ENCODE measurements at places on chromosomes 4 and X.

DNA sequence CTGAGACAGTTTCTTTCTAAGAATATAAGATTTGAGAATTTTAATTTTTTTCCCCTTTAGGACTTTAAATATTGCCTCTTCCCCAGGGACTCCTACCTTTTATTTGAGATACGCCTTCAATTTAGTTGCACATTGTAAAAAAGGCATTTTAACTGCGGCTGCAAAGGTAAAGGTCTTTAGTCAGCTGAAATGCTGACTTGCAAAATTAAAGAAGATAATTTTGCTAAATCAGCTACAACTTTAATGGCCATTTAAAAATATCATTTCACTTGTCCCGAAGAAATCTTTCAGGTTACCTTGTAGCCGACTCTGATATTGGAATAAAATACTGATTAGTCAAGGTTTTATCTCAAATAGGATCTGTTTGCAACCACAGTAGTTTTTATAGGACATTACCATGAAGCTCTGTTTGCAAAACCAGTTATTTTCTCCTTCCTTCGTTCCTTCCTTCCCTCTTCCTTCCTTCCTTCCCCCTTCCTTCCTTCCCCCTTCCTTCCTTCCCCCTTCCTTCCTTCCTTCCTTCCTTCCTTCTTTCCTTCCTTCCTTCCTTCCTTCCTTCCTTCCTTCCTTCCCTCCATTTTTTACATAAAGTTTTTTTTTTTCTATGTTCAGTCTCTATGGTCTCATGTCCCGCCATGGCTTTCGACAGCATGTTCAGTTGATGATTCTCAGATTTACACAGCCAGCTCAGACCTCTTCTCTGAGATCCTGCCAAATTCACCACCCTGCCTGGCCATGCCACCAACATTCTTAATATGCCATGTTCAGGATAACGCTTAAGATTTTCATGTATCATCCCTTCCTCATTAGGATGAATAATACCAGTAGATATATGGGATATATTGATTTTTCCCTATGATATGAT lies 405.4 kb upstream of the PRKX start:
- DNase-seq = no peak

- no peak for DNase-seq
Measured at GRCh38 chrX:102765217-102765616, 44.7 kb downstream of the GPRASP3 start.

DNA sequence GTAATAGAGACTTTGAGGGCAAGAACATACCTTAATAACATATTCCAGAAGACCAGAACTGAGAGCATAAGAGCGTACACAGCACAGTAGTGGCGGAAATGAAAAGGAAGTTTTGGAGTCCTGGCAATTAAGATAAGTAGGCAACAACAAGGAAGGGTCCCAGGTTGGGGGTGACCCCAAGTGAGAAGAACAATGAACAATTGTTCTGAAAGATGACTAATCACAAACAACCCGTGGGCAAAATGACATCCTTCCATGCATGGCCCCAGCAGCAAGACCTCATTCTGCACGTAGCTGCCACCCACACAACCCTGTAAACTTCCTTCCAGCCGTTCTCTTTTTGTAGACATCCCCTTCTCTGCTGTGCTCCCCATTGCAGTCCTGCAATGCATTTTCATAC lies 384.4 kb upstream of the PABPC4L start:
- no peak for DNase-seq

DNA sequence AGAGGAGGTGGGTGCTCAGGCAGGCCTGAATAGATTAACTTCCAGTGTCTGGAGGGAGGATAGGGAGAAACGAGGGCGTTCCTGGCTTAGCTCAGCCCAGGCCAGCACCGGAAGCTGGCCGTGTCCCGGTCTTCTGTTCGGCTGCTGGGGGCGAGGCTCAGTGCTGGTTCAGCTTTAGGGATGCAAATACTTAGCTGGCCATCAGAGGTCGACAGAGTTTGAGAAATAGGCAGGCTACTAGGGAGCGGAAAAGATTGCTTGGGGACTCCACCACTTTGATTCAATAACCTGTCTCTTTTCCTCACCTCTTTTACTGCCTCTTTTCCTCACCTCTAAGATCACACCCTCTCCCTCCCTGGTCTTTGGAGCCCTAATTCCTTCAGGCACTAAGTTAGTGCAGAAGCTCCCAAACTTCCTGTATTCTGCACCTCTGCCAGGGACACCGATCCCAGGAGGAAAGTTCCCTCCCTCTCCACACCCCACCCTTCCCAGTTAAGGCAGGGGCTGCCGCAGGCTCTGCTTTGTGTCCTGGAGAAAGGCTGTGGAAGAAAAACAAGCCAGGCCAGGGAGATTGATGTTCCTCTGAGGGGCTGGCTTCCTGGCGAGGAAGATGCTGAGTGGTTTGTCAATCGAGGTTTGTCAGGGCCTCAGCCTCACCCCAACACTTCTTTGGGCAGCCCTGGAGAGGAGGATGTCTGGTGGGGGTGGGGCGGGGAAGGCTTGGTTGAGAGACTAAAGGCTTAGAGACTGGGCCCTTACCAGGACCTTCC lies 6.0 kb upstream of the EFNB1 start:
- DNase-seq = no peak

GRCh38 chrX:153819384-153820040 lies 10.8 kb downstream of the PDZD4 start:
- no peak for DNase-seq

- DNase-seq = no peak
Measured at GRCh38 chr4:3745886-3746656, 20.1 kb upstream of the ADRA2C start.

GRCh38 chrX:21645886-21646285 lies 12.2 kb downstream of the KLHL34 start:
- DNase-seq = no peak

DNA sequence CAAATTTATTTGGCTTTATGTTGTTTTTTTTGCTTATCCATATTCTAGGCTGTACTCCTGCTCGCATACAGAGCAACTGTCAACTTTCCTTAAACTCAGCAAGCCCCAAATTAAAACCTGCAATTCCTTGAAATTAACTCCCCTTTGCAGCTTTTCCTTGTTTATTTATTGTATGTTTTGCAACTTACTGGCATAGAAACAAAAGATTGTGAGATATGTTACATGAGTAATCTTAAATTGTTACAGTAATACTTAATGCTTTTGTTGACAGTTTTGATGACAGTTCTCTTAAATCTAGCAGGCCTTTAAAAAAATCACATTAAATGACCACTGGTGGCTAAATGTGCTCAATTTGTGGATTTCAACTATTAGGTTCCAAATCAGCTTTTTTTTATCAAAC lies 4.5 kb downstream of the DDX3X start:
- no peak for DNase-seq

DNA sequence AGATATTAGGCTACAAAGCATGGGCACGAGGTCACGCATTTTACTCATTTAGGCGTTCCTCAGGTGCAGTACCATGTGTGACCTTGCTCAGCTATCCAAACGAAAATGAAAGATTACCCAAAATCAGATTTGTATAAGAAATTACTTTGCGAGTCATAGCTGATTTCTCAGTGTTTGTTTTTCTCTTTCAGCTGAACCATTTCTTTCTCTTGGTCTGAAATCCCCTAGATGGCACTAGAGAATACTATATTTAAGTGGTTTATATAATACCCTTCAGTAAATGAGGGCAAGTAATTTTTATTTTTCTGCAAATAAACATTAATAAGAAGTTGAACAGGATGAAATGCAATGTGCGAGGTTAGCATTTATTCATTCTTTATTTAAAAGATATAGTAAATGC lies 496.6 kb downstream of the STIM2 start:
- DNase-seq = no peak

DNA sequence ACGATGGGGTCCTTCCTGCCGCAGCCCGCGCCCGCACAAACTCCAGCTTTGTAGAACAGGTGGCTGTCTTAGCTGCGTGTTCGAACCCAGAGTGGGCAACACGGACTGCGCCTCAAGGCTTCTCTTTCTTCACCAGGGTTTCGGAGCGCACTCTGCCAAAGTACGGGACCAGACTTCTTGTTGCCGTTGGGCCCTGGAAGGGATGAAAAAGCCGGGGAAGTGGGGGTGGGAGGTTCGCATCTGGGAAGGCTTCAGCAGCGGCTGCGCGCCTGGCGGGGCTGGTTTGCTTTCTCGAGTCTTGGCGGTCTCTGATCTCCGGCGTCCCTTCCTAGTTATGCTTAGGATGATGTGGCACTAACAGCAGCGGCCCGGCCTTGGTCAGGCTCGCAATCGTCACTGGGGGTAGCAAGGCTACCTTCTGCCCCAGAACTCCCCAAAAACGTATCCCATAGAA lies 673 bp downstream of the PARM1 start:
- no peak for DNase-seq

GRCh38 chr4:40099010-40099409 lies 42.4 kb downstream of the N4BP2 start:
- no peak for DNase-seq

DNA sequence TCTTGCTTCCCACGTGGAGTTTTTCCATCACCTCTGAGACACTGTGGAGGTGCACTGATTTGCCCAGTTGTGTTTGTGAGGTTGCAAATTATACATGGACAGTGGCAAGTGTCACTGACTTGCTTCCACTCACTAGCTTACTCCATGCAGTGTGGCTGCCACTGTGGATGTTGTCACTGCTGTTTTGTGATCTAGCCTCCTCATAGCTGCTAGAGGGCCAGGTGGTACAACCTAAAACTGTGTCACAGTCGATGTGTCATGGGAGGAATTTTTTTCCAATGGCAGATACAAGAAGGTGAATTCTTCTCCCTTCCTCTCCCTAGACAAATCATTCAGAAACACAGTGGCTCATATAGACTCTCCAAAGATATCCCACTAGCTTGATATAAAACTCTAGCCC lies 37.5 kb upstream of the TMPRSS11F start:
- no peak for DNase-seq

- DNase-seq = no peak
Measured at GRCh38 chrX:129522184-129523078, 859 bp downstream of the SMARCA1 start.

DNA sequence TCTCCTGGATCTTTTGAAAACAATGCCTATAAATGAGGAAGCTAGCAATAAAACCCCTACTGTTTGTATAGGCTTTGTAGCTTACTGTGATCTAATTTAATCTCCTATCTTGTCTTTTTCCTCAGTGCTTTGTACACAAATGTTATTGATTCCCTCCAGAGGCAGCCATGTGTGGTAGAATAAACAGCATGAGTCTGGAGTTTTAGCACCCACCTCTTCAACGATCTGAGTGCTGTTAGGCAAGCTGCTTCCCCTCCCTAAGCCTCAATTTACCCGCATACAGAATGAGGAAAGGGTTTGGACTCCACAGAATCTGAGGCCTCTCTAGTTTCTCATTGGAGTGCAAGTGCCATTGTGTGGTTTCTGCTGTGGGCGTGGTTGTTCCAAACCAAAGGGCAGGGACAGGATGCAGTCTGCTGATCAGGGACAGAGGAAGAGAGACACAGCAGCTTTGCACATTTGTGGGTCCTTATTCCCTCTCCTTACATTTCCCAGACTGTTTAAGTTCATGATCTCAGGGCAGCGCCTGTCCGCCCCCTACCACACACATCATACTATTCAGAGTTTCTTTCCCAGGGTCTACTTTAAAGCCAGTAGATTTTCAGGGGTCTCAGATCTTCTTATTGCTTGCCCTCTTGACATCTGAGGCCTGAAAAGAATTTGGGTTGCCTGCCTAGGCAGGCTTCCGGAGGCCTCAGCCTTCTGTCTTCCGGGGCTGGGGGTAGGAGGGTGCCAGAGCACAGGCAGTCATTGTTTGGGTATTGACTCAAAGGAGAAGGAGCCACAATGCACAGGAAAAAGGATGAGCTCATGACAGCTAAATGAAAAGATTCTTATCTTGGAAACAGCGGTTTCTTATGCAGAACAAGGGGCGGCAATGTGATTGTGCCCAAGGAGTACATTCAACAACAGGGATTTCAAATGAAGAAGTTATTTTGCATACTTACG lies 114.9 kb upstream of the TEX13D start:
- peak; percentile 16 for DNase-seq

- DNase-seq = no peak
Measured at GRCh38 chr4:129994715-129995114, 898.8 kb downstream of the C4orf33 start.

GRCh38 chr4:165124488-165124887 lies 11.8 kb upstream of the TMEM192 start:
- no peak for DNase-seq

DNA sequence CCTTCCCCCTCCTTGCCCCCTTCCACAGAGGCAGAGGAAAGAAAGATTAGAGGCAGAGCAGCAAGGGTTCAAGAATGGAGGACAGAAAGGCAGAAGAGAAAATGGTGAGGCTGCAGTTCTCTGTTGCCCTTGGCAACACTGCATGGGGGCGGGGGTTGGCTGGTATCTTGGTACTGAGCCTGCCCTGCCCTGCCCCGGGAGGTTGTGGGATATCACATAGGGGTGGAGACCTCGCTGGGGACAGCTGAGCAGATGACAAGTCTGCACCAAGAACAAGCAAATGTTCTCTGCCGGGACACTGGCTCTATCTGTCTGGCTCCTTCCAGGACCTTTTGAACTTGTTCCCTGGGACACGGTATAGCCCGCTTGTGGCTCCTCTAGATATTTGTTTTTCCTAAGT lies 39.8 kb downstream of the NHS start:
- DNase-seq = no peak

- DNase-seq = peak; percentile 20
Measured at GRCh38 chrX:130079824-130080406, 30.4 kb downstream of the ELF4 start.

DNA sequence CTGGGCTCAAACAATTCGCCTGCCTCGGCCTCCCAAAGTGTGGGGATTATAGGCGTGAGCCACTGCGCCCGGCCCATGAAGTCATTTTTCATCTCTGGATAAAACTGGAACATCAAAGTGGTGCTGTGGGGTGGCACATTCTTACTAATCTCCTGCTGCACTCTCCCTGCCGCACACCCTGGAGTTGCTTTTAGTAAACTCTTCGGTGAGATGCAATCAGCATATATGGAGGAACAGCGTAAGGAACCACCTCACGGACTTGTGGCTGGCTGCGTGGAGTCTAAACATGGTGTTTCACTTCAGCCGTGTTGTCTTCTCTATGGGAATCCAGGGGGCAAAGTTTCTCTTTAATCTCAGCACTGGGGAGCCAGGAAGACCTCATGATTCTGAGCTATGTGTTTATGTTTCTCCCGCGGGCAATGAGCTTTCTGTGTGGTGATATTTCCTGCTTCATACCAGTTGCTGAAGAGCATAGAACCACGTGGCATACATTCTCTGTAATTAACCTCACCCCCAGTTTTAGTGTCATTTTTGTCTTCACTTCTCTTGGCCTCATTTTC lies 2.1 kb upstream of the RHOH start:
- no peak for DNase-seq

DNA sequence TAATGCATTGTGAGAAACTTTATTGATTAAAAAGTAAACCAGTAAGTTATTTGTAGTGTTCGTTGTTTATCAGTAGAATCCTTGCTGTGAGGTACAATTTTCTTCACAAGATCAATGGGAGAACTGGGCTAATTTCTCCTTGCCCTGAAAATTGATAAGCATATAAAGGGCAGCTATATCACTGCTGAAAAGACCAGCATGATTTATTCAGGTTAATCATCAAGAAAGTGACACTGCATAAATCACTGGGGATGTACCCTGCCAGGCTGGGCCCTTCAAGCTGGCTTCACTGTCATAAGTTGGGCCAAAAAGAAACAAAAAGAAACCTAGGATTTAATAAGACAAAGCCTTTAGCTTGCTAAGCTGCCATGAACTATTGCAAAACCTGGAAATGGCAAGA lies 746.7 kb downstream of the STPG2 start:
- DNase-seq = no peak
